Left renal cortex interstitium (tissue), 4 donors: ENCODE measurements at places on chromosomes 1 and 21.

- no peak for DNase-seq
These were observed 21.6 kb upstream of the SLAMF6 start for GRCh38 chr1:160544647-160545046.

- no peak for DNase-seq
These were observed 5.1 kb downstream of the ATF3 start for GRCh38 chr1:212613440-212614335.

- DNase-seq, result no peak
These were observed 26.6 kb upstream of the COL18A1 start for GRCh38 chr21:45378258-45378966.

DNA sequence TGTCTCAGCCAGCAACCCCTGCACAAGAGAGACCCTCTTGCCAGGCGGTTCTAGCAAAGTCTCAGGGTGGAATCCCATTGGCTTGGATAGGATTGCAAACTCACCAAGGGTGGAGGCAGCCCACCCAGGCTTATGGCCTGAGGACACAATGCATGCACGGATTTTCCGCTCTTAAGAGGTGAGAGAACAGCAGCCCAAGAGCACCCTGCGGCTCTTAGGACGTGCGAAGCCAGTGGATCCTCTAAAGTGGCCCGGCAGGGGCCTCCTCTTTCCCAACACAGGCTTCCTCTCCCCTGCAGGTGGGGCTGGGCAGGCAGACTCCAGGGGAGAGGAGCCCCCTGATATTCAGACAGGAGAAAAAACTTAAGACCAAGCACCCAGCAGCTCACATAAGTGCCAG, 31.2 kb upstream of the TMEM51 start:
- no peak for DNase-seq

DNA sequence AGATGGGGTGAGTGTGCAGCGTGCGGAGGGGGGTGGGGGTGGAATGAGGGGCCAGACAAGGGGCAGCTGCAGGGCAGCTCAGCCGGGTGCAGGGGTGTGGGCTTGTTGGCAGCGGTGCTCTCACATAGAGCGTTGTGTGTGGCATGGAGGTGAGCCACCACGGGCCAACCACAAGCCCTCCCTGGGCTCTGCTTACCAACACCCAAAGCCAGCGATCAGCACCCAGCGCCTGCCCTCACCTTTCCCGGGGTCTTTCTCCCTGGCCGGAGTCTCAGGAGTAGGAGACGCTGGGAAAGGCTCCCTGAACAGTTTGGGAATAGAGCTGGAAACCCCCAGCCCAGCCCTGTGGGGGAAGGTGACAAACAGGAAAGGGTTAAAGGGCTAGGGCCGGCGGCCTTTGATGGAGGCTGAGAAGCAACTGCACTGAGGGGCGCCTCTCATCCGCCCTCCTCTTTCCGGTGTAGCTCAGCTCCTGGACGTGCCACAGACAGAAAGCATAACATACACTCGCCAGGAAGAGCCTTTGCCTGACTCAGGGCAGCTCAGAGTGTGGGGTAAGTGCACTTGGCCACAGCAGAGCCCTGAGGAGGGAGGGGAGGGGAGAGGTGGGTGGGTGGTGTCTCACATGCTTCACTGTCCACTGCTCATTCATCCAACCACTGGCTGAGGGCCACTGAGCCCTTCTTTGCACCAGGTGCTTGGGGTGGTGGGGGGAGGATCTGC, 577 bp downstream of the IKBKE start:
- DNase-seq, result no peak

- DNase-seq, result no peak
These were observed 7.2 kb downstream of the FBXO6 start for GRCh38 chr1:11671205-11671543.

- DNase-seq, result no peak
These were observed 876.5 kb upstream of the B3GALT2 start for GRCh38 chr1:194062962-194063361.

- no peak for DNase-seq
These were observed 53.7 kb downstream of the PAX7 start for GRCh38 chr1:18684303-18684702.

DNA sequence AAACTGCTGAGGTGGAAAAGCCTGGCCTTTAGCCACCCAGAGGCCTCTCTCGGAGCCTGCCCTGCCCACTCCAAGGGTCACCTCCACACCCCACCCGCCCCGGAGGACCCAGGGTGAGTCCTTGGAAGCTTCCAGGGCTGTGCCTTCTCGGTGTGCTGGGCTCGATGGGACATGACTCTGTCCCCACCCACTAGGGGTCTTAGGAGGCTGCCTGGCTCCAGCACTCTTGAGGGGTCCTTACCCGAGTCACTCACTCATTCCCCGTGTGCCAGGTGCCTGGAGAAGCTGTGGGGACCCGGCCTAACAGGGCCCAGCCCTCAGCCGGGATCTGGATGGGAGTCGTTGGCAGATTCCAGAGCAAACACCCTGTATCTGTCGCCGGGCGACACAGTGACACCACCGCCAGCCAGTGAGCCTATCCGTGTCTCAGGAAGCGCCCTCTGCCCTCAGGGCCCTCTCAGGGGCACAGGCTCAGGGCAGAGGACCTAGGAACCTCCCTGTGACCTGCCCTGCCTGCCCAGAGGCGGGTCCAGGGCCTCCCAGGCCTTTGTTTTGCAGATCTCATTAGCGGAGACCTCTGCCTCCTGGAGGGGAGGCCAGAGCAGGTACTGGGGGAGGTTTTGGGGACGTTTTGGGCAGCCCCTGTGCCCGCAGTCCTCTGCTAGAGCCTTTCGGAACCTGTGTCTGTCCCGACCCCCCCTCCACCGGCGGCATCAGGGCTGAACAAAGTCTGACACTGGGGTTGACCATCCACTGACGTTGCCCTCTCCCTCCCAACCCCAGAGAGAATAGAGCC, 3.1 kb upstream of the PRKCZ start:
- no peak for DNase-seq

GRCh38 chr1:58505286-58505685, 41.2 kb downstream of the OMA1 start:
- DNase-seq, result no peak

GRCh38 chr21:15804247-15805005, 74.6 kb downstream of the USP25 start:
- DNase-seq, result no peak

- DNase-seq, result no peak
These were observed 151.6 kb upstream of the ZNF644 start for GRCh38 chr1:91173346-91173890.

DNA sequence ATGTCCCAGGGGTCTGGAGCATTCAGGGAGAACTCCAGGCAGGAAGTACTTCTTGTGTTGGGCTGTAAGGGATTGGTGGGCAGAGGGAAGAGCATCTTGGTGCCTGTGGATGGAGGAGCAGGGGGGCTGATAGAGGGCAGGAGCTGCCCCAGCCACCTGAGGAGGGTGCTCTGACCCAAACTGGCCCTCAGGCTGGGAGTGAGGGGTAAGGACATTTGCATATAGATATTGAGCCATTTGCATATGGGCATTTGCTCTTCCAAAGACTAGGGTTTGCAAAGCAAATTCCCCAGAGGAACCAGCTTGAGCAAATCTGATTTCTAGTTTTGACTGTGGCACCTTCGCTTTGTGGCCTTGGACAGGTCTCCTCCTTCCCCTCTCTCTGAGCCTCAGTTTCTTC, 18.2 kb downstream of the ZNF362 start:
- DNase-seq, result no peak

DNA sequence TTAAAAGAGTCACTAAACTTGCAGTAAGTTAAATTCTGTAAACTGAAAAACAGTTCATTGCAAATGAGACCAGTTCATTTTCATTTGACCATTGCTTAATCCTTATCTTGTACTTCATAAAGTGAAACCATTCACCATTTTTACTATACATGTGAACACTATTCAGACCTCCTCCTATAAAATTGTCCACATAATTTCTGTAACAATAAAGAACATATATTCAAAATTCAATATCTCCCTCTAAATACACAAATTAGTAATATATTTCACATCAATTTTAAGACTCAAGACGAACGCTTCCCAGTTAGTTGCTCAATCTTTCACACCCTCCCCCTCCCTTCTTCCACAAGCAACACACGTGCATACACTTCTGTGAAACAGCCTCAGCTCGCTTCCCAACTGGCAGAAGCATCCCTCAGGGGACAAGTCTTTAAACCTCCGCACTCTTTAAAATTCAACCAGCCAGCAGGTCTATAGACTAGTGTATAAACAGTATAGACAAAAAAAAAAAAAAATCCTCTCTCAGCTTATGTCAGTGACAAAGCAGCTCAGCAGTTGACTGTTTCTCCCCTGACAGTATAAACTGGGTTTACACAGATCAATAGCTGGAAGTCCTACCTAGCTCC, 99.6 kb downstream of the DENND1B start:
- no peak for DNase-seq

GRCh38 chr1:160046494-160047110, 14.8 kb upstream of the PIGM start:
- no peak for DNase-seq

DNA sequence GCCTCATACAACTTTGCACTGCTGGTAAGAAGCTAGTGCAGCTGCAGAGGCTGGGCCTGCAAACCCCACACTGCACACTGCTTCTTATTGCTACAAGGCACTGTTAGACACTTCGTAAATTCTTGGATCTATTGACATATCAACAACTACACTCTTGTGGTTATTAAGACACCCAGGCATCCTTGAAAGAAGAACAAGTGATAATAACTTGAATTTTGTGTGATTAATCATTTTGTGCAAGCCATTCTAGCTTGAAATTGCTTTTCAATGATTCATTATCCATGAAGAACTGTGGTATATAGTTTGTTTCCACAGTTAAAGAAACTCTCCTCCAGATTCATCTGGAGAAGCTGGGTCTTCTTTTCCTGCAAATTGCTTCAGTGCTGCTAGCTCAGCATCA, 33.7 kb upstream of the IFI44L start:
- DNase-seq, result no peak

DNA sequence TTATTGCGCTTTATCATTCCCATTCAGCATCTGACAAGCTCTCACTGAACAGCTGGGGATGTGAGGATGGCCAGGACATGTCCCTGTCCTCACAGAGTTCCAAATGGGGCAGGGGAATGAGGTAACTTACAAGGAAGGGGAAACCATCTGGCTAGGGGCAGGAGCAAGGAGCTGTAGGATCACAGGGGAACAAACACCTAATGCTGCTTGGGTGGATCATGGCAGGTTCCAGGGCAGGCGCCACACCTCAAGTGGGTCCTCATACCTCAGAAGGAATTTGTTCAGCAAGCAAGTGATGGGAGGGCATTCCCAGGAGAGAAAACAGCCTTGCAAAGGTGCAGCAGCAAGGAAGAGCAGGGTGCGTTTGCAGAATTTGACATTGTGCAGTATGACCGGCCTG, 35.1 kb upstream of the GRIK3 start:
- no peak for DNase-seq

DNA sequence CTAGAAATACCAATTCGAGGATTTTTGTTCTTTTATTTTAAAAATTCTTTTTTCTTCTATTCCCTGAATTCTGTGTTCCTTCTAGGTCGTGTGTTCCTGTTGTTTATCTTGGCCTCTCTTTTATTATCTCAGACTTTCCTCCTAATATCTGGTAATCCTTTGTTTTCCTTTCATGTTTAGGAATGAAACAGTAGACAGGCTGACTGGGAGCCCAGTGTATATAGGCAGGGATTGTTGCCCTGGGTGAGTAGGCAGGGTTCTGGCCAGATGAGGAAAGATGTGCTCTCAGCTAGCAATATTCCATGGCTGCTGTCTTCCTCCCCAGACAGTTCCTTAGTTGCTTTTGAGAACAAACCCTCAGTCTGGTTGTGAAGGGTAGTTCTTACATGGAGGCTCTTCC, 161.8 kb upstream of the PDE4B start:
- no peak for DNase-seq

GRCh38 chr1:58781541-58782177, 2.2 kb downstream of the JUN start:
- DNase-seq, result no peak

GRCh38 chr1:21705303-21705980, 36.3 kb upstream of the RAP1GAP start:
- no peak for DNase-seq

- DNase-seq, result no peak
These were observed 3.7 kb upstream of the KPNA6 start for GRCh38 chr1:32104127-32104526.

DNA sequence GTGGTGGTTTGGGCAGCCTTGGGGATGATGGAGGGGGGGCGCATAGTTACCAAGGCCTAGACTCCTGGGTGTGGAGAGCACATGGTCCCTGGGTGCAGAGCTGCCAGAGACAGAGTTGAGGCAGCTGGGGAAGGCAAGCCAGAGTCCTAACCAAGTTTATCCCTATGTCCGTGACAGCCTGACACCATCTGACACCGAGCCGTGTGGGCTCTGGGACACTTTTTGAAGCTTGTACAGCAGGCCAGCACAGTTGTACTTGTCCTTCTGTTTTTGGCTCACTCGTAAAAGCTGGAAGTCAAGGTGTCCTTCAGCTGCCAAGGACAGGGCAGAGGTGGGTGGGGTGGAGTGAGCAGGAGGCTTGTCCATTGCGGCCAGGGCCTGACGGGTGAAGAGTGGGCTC, 28.5 kb downstream of the SLC26A9 start:
- DNase-seq, result no peak

DNA sequence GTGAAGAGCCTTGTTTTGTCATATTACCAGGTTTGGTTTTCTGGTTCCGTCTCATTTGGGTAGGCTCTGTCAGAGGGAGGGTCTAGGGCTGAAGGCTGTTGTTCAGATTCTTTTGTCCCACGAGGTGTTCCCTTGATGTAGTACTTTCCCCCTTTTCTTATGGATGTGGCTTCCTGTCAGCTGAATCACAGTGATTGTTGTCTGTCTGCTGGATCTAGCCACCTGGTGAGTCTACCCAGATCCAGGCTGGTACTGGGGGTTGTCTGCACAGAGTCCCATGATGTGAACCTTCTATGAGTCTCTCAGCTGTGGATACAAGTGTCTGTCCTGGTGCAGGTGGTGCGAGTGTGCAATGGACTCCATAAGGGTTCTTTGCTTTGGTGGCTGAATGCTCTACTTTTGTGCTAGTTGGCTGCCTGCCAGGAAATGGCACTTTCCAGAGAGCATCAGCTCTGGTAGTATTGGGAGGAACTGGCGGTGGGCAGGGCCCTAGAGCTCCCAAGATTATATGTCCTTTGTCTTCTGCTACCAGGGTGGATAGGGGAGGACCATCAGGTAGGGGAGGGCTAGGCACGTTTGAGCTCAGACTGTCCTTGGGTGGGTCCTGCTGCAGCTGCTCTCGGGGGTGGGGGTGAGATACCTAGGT, 246.0 kb downstream of the RYR2 start:
- DNase-seq, result no peak

- DNase-seq, result no peak
These were observed 2.0 kb downstream of the AGRN start for GRCh38 chr1:1021920-1022259.

GRCh38 chr1:11492235-11492634, 13.3 kb downstream of the DISP3 start:
- no peak for DNase-seq

- no peak for DNase-seq
These were observed 547.4 kb upstream of the CXADR start for GRCh38 chr21:16965424-16965823.

- no peak for DNase-seq
These were observed 72.8 kb upstream of the COX20 start for GRCh38 chr1:244762629-244763028.

- DNase-seq, result no peak
These were observed 1384.1 kb upstream of the B3GALT2 start for GRCh38 chr1:194570476-194570875.

- DNase-seq, result no peak
These were observed 402.7 kb downstream of the LTN1 start for GRCh38 chr21:28590026-28590425.
